ENCODE measurements at places on chromosomes 7 and 10. TPM values are rescaled to one million over a fixed set of nuclear protein-coding genes. Genes with fewer than 3 reads are reported as not detected.

FFAR4 gene
- not detected for total RNA-seq

DNA sequence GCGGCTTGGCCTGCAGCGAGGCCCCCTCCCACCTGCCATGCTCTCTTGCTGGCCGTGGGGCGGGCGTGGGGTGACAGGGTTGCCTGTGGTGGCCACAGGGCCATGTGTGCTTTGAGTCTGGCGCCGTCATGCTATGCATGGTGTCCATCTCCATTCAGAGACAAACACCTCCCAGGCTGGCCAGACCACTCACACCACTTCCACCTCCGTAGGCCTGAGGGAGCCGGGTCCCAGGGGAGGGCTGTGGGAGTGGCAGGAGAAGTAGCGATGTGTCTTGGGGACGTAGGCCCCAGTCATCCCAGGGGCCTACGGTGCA lies 65.5 kb downstream of the DNAJB6 start:
- no peak for DNase-seq

DNA sequence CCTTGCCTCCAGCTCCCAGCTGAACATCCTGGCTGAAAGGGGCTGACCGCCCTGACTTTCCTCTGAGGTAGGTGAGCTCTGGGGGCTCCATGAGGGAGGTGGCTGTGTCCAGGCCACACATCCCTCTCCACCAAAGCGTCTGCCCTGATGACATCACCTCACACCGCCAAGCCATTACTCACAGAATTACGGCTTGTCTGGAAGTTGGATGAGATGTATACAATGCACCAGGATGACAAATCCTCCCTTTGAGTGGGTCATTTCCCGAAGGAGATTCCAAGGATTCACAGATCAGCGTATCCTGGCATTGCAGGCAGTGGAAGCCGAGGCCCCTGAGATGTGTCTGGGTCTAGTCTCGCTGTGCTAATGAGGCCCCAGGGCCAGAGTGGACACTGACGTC lies 15.1 kb upstream of the RET start:
- peak; percentile 14 for DNase-seq

- no peak for DNase-seq
Measured at GRCh38 chr10:82319074-82319473, 444.1 kb downstream of the NRG3 start.

GRCh38 chr7:67635271-67635670 lies 638.6 kb downstream of the TYW1 start:
- DNase-seq: no peak

PRPS1L1 gene
- not detected for total RNA-seq

PRF1 gene
- total RNA-seq: 0.14 TPM

- DNase-seq: no peak
Measured at GRCh38 chr10:21494191-21495001, 31.1 kb downstream of the SKIDA1 start.

DNA sequence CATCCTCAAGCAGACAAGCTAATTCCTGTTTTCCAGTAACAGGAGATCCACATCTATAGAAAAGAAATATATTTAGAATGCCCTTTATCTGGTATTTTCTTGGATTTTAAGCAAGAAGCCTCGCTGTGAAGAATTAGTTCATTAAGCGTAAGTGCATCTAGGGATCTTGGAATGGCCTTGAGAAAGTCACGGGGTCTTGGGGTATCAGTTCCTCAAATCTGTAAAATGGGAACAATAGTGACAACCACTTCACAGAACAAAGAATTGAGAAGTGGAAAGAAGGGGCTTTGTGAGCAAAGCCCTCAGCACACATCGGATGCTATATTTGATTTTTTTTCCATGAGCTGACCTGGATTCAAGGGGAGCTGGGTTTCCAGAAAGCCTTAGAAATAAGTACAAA lies 32.3 kb upstream of the WDFY4 start:
- DNase-seq: no peak

DNA sequence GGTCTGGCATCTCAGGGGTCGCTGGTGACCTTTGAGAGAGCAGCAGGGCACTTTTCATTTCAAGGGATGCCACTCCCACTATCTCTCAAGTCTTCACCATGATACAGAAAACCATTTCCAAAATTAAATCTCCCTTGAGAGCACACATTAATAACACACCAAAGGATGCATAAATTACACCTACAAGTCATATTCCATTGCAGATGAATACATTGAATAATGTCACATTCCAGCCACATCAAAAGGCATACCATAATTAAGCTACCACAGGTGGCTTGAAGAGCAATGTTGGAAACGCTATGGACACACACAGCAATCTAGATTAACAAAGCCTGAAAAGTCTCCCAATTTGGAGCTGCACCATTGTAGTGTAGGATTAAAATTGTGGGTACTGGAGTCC lies 353.3 kb upstream of the ZMIZ1 start:
- DNase-seq: no peak

GRCh38 chr7:29795696-29796580 lies 10.4 kb upstream of the WIPF3 start:
- no peak for DNase-seq

SLIT1 gene
- total RNA-seq: not detected

- peak; percentile 73 for DNase-seq
Measured at GRCh38 chr10:58660575-58661255, 148.0 kb downstream of the BICC1 start.

EPC1 gene
- 25.7 TPM for total RNA-seq

DNA sequence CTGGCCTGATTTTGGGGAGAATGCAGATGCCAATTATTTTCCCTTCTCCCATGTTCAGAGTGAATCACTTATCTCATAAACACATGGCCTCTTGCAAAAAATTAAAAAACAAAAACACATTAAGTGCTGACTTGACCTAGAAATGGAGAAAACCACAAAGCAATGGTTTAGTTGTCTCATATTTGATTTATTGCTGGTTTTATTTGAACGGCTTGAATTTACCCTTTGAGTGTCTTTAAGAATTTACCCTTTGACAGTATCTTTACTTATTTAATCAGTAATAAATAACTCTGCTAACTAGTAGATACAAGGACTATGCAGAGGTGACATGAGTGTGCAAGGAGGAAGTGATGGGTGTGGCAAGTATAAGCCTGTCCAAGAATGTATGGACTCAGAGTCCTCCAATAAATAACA lies 68.1 kb upstream of the GSDME start:
- DNase-seq: no peak

DNA sequence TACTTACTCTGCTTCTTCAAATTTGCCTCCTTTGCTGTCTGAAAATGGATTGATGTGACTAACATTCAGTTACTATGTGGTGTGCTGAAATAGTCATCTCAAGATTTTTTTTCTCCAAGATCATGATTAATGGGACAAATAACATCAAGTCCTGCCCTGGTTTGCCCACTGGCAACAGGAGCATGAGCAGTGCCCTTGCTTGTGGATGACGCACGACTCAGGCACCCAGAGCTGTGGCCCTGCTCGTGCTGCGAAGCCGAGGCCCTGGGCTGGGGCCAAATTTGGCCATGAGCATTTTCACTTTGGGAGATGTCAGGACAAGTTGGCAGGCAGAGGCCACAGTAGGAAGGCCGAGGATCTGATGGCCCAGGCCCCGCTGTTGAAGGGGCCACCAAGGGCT lies 239.8 kb upstream of the IGFBP3 start:
- peak; percentile 51 for DNase-seq

DNA sequence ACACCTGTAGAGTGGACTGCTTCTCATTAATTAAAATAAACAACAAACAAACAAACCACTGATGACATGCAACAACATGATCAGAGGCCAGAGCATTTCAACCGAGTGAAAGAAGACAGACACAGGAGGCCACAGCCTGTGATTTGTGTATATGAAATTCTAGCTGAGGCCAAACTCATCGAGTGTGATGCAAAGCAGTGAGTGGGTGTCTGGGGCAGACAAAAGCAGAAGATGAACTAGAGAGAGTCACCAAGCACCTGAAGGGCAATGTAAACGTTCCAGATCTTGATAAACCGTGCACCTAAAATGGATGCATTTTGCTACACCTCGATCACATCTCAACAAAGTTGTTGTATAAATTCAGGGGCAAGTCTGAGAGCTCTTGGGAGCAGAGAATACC lies 108.4 kb downstream of the KLF6 start:
- no peak for DNase-seq

DNA sequence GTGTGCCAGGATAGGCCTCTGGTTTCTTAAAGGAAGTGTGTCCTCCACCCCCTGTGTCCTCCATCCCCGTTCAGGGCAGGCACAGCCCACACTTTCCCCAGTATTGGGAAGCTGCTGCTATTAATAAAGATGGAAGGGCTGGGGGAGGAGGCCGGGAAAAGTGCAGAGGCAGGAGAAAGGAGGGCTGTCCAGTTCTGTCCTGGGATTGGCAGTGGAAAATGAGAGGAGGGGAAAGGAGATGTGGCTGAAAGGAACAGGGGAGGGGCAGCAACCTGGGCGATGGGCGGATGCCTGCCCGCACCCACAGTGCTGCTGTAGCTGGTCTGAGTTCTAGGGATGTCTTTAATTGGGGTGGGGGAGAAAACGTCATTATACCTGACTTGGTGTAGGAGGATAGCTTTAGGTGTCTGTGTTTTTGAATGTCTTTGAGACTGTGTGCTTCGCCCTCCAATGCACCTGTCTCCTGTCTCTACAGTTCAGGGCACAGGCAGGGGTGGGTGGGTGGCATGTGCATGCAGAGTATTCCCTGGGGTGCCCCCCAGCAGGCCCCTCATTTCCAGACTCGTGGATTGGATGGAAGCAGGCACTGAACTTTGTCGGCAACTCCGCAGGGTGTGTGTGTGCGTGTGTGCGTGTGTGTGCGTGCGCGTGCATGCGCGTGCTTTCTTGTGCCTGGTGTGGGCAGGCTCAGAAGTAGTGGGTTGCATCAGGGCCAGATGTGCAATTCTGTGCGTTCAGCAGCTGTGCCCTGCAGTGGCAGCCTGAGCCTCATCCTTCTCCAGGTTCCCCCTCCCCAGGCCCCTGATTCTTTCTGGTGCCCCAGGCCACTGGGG lies 2.5 kb downstream of the TRIM8 start:
- no peak for DNase-seq

- no peak for DNase-seq
Measured at GRCh38 chr7:82964150-82964882, 198.4 kb downstream of the PCLO start.

- no peak for DNase-seq
Measured at GRCh38 chr10:98402478-98402877, 12.5 kb downstream of the PYROXD2 start.

NUTM2E gene
- total RNA-seq: 0.50 TPM

DNA sequence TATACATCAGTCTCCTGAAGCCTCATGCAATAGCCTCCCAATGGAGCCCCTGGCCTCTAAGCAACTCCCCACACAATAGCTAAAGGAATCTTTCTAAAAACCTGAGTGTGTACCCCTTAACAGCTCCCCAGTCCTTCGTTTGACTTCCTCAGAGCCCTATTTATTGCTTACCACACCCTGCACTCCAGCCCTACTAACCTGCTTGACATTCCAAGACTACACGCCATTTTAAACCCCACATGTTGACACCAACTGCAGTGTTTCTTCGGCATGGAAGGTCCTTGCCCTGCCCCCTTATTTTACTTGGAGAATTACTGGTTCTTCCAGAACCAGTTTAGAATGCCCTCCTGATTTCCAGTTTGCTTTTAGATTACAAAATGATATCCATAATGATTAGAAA lies 10.8 kb downstream of the SRPK2 start:
- DNase-seq: no peak

DNA sequence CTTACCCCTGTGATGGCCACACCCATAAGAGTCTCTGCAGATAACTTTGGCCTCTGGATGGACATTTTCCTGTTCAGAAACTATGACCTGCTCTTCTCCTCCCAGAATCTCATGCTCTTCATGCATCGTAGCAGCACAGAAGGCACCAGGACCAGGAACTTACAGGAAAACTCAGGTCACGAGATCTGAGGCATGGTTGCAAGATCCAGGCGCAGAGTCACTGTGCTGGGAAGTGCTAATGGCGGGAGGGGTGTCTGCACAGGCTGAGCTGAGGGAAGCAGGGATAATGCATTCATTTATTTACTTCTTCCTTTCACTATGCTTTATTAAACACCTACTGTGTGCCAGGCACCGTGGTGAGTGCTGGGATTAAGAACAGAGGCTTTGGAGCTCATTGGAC lies 48.2 kb upstream of the LOXL4 start:
- no peak for DNase-seq

FOXP2 gene
- total RNA-seq: 3.3 TPM

DNA sequence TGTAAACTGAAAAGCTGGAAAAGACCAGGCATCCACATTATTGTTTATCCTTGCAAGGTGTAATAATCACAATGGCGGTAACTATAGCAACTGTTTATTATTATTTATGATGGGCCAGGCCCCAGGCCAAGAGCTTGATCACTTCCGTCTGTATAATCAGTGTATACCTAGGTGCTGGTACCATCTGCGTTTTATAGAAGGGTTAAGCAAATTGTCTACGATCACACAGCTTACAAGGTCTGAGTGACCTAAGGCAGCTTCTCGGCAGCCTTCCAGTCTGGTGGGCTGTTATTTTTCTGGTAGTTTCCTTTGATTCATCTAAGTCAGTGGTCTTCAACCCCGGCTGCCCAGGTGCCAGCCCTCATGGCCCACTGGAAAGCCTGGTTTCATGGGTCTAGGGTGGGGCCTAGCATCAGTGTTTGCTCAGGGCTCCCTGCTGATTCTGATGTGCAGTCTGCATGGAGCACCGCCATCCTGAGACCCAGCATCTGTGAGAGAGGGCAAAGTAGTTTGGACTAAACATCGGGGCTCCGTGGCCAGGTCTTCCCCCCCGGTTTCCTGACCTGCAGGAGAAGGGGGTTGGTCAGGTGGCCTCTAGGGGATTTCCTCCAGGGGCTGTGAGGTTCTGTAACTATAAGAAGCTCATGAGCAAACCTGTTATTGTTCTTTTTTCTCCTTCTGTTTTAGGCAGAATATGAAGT lies 146.4 kb downstream of the RGS10 start:
- DNase-seq: no peak

- DNase-seq: no peak
Measured at GRCh38 chr10:14569274-14570060, 205.2 kb downstream of the FAM107B start.

GRCh38 chr7:85125651-85126131 lies 61.2 kb downstream of the SEMA3D start:
- DNase-seq: no peak

DNA sequence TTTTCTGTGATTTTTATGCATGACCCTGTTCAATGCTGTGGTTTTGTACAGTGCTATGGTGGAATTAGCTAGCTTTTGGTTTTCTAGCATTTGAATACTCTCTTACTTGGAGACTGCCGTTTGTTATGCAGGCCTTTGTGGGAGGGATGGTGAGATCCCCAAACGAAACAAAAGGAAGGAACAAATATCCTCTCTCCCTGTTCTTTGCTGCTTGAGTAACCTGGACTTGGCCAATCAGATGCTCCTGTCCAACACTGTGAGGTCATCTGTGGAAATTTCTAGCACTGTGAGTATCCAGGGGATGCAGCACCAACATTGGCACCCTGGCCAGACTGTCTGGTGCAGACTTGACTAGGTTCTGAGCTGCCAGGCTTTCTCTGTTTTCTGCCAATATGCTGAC lies 314.4 kb downstream of the ANKRD30A start:
- DNase-seq: no peak

OR2F2 gene
- not detected for total RNA-seq
